A673 (cell line): ENCODE measurements at places on chromosomes 7 and 10.
A peak's percentile ranks its signal among the peaks of the same experiment; 100 is the strongest.

- no peak for DNase-seq
- no peaks in the 10 kb centered on the region for H3K4me1 ChIP-seq
- no peaks in the 10 kb centered on the region for H3K36me3 ChIP-seq
- no peak overlapping the region for H3K27ac ChIP-seq
- no peak overlapping the region for H3K4me3 ChIP-seq
- H3K27me3 ChIP-seq, result no peaks in the 10 kb centered on the region
These were observed 195.0 kb upstream of the PRPS1L1 start for GRCh38 chr7:18222636-18223035.

GRCh38 chr10:70698211-70698610 lies 25.9 kb downstream of the ADAMTS14 start:
- DNase-seq, result no peak
- no peaks in the 10 kb centered on the region for H3K36me3 ChIP-seq
- H3K4me3 ChIP-seq, result no peak overlapping the region
- H3K27ac ChIP-seq, result no peak overlapping the region
- H3K27me3 ChIP-seq, result no peaks in the 10 kb centered on the region
- H3K4me1 ChIP-seq, result no peaks in the 10 kb centered on the region

GRCh38 chr10:32367793-32368453 lies 21.0 kb upstream of the EPC1 start:
- H3K4me3 ChIP-seq, result peak overlapping the region; percentile 76
- peaks cover 54% of the 10 kb centered on the region for H3K4me1 ChIP-seq
- H3K36me3 ChIP-seq, result peaks cover 67% of the 10 kb centered on the region
- peak overlapping the region; percentile 69 for H3K27ac ChIP-seq

DNA sequence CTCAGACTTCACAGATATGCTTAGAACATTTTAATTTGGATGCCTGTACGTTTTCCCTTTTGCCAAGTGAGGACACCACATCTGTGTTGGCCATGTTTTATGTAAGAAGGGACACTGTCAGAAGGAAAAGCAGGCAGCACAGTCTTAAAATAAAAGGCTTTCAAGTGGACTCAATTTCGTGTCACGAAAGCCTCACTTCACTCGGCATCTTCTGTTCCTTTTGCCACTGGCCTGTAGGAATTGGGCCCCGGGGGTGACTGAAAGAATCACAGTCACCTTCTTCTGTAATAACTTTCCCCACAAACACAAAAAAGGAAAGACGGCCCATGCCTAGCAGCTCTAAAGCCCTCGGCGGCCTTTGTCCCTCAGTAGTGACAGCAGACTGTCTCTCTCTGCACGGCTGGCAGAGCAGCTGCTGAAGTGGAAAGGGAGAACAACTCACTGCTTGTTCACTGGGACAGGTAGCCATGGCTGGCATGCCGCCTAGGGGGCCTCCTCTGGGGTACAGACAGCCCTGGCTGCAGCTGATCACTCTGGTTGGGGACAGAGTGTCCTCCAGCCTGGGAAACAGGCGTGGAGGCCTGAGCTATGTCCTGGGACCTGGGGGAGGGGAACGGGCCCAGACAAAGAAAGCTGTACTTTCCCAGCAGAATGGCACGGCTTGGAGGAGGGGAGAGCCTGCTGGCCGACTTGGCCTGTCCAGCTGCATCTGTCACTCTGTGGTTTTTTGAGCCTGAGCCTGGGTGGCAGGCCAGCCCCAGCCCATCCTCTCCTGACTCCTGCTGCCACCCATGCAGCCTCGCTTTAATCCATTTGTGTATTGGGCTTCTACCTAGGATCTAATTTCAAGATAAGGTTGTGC lies 4.4 kb downstream of the RASSF4 start:
- H3K27me3 ChIP-seq, result no peaks in the 10 kb centered on the region
- no peak overlapping the region for H3K4me3 ChIP-seq
- no peaks in the 10 kb centered on the region for H3K36me3 ChIP-seq

- no peak overlapping the region for H3K4me3 ChIP-seq
- H3K27ac ChIP-seq, result no peak overlapping the region
- DNase-seq, result no peak
These were observed 83.9 kb downstream of the BAMBI start for GRCh38 chr10:28761084-28761846.

DNA sequence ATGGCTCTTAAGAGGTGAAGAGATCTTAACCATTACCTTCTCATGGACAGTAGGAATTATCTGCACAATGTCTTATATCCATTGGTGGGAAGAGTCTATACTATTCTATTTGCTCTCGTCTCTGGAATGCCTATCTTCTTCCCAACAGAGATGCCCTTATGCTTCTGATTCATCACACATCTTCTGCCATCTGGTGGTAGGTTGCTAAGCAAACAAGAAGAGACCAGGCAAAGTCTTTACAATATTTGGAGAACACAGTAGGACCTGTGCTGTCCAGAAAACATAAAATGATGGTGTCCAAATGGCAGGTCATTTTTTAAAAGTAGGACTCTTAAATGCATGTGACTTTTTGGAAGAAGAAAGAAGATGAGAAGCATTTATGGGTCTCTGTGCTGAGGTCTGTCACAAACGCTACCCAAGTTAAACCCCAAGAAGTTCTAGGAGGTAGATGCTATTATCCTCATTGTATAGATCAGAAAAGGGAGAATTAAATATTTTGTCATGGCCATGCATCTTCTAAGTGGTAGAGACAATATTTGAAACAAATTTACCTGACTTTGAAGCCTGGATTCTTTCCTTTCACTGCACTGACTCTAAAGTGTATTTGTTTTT lies 67.8 kb upstream of the NXPH1 start:
- H3K27ac ChIP-seq, result no peak overlapping the region
- peaks cover 22% of the 10 kb centered on the region for H3K27me3 ChIP-seq
- H3K36me3 ChIP-seq, result no peaks in the 10 kb centered on the region
- no peaks in the 10 kb centered on the region for H3K4me1 ChIP-seq
- DNase-seq, result peak; percentile 33

GRCh38 chr10:69333205-69333604 lies 54.9 kb downstream of the HK1 start:
- peak overlapping the region; percentile 41 for H3K27ac ChIP-seq
- no peaks in the 10 kb centered on the region for H3K36me3 ChIP-seq
- H3K27me3 ChIP-seq, result no peaks in the 10 kb centered on the region
- peak; percentile 57 for DNase-seq

- H3K27me3 ChIP-seq, result no peaks in the 10 kb centered on the region
- no peak overlapping the region for H3K27ac ChIP-seq
- DNase-seq, result no peak
These were observed 309.3 kb upstream of the KCND2 start for GRCh38 chr7:119963654-119964053.

- H3K4me3 ChIP-seq, result no peak overlapping the region
- no peaks in the 10 kb centered on the region for H3K27me3 ChIP-seq
- H3K4me1 ChIP-seq, result no peaks in the 10 kb centered on the region
- no peak overlapping the region for H3K27ac ChIP-seq
These were observed 98.0 kb downstream of the TMEM26 start for GRCh38 chr10:61355211-61355610.

DNA sequence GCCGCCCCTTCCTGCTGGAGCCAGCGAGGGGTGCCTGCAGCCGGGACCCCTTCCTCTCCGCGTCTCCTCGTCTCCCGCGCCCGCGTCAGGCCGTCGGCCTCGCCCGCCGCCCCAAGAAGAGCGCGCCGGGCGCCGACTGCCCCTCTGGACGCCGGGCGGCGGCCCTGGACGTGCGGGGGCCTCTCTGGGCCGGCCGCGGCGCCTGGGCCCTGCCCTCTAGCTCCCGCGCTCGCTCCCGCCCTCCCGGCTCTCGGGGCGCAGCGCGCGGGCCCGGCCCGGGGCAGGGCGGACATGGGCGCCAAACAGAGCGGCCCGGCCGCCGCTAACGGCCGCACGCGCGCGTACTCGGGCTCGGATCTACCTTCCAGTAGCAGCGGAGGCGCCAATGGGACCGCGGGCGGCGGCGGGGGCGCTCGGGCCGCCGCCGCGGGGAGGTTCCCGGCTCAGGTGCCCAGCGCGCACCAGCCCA lies 704 bp downstream of the ZNRF2 start:
- no peaks in the 10 kb centered on the region for H3K27me3 ChIP-seq
- H3K4me3 ChIP-seq, result peak overlapping the region; percentile 90
- peak; percentile 49 for DNase-seq
- H3K36me3 ChIP-seq, result no peaks in the 10 kb centered on the region

DNA sequence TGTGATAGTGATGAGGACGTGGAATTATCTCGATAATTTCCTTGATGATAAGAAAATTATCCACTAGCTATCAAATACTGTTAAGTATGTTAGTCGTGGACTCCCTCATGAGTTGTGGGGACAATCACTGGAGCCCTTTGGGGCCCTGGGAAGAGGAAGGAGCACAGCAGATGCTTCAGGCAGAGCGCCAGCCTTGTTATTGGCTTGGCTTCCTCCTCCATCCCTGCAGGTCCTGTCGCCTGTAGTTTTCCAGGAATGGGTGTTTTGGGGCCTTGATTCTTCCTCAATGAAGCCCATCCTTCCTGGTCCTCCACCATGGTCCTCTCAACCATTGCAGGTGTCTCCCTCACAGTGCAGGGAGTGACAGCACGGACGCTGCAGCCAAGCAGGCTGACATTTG lies 32.5 kb upstream of the ZNF32 start:
- DNase-seq, result no peak
- H3K4me3 ChIP-seq, result no peak overlapping the region
- no peaks in the 10 kb centered on the region for H3K36me3 ChIP-seq
- no peak overlapping the region for H3K27ac ChIP-seq
- no peaks in the 10 kb centered on the region for H3K27me3 ChIP-seq
- peaks cover 3% of the 10 kb centered on the region for H3K4me1 ChIP-seq

DNA sequence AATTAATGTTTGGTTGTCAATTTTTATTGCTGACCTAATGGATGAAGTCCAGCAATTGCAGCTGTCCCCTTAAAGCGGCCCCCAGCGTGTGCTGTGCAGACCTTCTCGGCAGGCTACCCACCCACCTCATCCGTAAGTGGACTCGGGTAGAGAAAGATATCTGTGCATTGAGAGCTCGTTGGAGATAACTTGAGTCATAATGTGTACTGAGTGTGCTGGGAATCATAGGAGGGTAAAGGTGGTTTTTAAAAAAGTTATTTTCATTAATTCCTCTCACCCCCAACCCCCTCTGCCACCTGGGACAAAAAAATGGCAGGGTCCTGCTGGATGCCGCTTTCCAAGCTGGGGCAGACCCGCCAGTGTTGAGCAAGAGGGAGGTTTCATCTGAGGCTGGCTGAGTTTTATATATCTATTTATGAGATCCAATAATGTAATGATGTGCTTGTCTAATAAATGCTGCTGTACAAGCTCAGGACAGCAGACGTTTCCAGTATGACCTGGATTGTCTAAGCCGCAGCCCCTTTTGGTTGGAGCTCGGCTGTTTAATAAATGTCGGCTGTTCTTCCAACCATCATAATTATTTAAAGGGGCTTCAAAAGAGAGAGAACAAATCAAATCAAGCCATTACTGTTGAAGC lies 119.1 kb downstream of the NKX6-2 start:
- H3K27me3 ChIP-seq, result peaks cover 5% of the 10 kb centered on the region
- H3K4me3 ChIP-seq, result peak overlapping the region; percentile 1
- peaks cover 25% of the 10 kb centered on the region for H3K4me1 ChIP-seq
- DNase-seq, result no peak
- no peaks in the 10 kb centered on the region for H3K36me3 ChIP-seq

GRCh38 chr10:66723608-66724400 lies 202.0 kb upstream of the LRRTM3 start:
- H3K27me3 ChIP-seq, result no peaks in the 10 kb centered on the region
- no peak for DNase-seq
- no peaks in the 10 kb centered on the region for H3K36me3 ChIP-seq
- no peaks in the 10 kb centered on the region for H3K4me1 ChIP-seq
- no peak overlapping the region for H3K4me3 ChIP-seq

DNA sequence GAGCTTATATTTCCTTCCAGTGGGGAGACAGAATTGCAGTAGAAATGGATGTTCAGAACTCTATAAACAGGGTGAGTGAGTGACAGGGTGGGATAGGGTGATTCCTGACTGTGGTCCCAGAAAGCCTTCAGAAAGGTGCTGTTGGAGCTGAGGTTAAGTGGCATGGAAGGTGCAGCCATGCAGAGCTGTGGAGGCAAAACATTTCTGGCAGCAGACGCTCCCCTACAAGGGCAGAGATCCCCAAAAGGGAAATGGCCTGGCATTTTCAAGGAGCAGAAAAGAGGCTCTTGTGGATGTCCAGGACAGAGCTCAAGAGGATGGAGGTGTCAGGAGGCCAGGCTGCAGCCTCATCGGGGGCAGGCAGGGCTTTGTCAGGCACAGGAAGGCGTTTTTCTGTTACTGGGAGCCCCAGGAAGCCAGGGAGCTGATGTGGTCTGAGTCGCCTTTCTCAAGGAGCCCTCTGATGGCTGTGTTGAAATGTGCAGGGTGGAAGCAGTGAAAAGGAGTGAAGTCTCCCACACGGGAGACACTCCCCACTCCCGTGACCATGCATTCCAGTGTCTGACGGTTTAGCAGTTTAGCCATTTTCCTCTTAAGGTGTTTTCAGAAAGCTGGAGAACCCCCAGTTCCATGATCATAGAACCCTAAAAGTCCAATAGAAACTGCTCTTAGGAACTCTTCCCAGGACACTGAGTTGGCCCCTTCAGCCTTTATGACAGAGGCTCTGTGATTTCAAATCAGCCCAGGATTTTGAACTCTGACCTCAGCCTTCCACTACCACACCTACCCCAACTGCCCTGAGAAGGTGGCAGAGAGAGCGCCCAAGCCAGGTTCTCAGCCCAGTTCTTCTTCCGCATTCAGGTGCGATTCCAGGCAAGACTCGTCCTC lies 96.2 kb downstream of the C10orf105 start:
- H3K27ac ChIP-seq, result no peak overlapping the region
- no peak overlapping the region for H3K4me3 ChIP-seq
- peak; percentile 23 for DNase-seq
- H3K27me3 ChIP-seq, result no peaks in the 10 kb centered on the region

GRCh38 chr10:12961416-12962205 lies 39.9 kb downstream of the CCDC3 start:
- no peaks in the 10 kb centered on the region for H3K27me3 ChIP-seq
- no peaks in the 10 kb centered on the region for H3K4me1 ChIP-seq
- no peak overlapping the region for H3K4me3 ChIP-seq
- no peaks in the 10 kb centered on the region for H3K36me3 ChIP-seq
- DNase-seq, result no peak

GRCh38 chr10:120984221-120984620 lies 133.1 kb downstream of the WDR11 start:
- no peaks in the 10 kb centered on the region for H3K36me3 ChIP-seq
- no peak overlapping the region for H3K4me3 ChIP-seq
- DNase-seq, result no peak
- H3K27me3 ChIP-seq, result peaks cover 10% of the 10 kb centered on the region
- H3K27ac ChIP-seq, result no peak overlapping the region

DNA sequence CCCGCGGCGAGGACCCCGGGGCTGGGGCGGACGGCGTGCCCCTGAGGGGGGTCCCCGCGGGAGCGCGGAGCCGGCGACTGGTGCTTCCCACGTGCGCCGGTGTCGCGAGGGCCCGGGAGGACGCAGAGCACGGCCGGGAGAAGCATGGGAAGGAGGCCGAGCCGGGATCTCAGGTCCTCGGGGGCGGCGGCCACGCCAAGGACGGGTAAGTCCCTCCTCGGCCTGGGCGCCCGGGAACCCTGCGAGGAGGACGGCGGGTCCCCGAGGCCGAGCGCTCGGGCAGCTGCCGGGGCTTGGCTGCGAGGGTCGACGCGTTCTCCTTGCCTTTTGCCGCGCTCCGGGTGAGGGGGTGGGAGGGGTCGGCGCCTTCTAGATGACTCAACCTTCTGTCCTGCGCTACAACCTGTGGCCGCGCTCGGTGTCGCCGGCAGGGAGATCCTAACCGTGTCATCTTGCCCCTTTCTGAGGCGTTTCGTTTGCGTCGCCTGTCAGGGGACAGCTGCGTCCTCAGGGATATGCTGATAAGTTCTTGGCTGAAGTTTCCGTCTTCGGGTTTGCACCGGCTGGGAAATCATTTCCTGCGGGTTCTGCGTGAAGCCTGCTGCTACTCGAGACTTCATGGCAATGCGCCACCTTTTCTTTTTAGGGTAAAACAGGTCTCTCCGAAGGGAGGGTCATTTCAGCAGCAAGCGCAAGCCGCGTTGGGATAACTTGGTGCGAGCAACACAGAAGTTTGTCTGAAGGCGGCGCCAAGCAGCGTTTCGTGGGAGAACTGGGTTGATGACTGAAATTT lies 529 bp downstream of the TASOR2 start:
- peak overlapping the region; percentile 86 for H3K27ac ChIP-seq
- H3K27me3 ChIP-seq, result no peaks in the 10 kb centered on the region
- H3K4me1 ChIP-seq, result peaks cover 11% of the 10 kb centered on the region
